Activated CD4-positive, alpha-beta T cell treated with anti-CD3 and anti-CD28 coated beads for 1 hour (primary cell): ENCODE measurements at places on chromosomes 2 and 18.

DNA sequence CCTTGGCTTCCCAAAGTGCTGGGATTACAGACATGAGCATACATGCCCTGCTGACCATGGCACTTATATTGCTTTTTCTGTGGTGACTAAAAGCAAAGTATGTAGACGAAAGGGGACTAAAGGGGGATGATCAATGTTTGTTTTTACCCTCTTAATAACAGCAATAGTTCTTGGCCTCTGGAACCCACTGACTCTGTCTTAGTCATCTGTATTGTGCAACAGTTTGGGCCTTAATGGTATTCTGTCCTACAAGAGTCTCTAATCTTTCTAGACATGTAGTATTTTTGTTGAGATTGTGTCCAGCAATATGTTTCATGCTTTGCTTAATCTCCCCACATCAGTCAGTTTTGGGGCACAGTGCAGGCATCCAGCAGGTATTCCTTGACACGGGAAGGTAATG, 359.9 kb upstream of the FANCL start:
- no peak for DNase-seq

- DNase-seq = no peak
These were observed 131.4 kb upstream of the DNMT3A start for GRCh38 chr2:25473131-25473530.

DNA sequence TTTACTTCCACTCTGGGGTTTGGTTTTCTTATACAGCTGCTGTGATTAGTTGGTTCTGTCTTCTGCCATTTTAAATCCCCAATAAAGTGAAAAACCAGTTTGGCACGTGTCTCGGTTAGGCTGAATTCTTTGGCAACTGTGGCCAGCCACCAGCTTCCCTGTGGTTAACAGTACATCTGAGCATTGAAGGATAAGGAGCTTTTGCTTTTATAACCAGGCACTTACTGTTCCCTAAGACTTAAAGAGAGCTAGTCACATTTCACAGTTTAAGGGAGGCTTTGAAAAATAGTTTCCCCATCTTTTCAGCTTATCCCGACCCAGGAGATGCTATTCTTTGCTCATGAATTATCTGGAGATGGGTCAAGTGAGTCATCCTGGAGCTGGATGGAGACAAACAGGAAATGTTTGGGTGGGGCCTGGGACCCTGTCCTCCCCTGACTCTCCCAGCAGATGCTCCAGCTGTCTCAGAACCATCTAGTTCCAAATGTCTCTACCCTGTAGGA, 57.3 kb upstream of the EML6 start:
- no peak for DNase-seq

DNA sequence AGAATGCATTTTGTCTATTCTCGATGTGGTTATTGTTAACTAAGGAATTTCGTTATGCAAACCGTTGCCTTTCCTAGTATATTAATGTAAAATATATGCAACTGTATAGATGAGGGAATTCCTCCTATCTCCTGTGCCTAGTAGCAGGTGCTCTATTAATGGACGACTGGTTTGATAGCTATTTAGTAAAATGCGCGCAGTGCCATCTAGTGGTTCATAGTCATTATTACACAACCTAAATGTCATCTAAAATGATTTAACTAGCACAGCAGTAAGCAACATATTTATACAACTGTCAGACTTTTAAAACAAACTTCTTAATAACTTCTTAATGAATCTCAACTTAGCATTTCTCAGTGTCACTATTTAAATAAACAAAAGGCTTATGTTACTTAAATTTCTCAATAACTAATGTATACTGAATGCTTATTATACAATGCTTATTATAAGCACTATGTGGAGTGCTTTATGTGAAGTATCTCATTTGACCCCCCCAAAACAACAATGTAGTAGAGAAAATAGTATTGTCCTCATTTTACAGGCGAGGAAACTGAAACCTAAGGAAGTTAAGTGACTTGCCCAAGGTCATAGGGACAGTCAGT, 77.9 kb downstream of the DTNA start:
- DNase-seq = no peak

GRCh38 chr18:9359796-9360195, 25.2 kb downstream of the TWSG1 start:
- DNase-seq = no peak

- DNase-seq = no peak
These were observed 123.2 kb upstream of the RPRM start for GRCh38 chr2:153601812-153602211.

GRCh38 chr2:176567361-176567760, 298.1 kb downstream of the MTX2 start:
- DNase-seq = no peak

- DNase-seq = no peak
These were observed 15.5 kb upstream of the PDK1 start for GRCh38 chr2:172540421-172540820.

DNA sequence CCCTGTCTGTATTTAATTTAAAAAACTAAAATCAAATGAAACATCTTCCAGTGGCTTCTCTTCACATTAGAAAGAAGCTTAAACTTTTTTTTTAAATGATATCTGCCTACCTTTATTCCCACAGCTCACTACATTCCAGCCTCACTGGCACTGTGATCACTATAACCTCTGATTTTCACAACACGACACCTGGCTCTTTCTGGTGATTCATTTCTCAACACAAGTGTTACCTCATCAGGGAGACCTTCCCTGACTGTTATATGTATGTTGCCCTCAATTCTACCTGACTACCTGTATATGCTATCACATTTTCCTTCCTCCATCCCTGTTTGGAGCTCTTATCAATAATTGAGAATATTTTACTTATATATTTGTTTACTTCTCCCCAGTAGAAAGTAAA, 76.6 kb downstream of the BAZ2B start:
- no peak for DNase-seq
